ENCODE measurements at places on chromosomes 12 and 14.

DNA sequence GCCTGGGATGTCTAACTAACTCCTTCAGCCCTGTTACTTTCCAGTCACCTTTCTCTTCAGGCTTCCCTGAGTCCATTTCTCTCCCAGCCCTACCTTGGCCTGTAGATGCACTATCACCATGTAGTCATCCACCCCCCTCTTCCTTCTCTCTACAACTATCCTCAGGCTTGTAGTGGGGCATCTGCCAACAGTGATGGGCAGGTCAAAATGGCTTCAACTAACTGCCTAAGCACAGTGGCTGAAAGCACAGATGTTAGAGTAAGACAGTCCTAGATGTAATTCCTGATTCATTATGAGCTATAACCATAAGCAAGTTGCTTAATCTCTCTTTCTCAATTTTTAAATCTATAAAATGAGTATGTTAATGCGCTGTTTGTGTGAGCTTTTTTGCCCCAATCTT lies 133.6 kb upstream of the NAV3 start:
- no peak for DNase-seq

- DNase-seq, result peak; percentile 35
Observed at GRCh38 chr12:56128670-56129205, 671 bp downstream of the ESYT1 start.

GRCh38 chr12:26251600-26251999 lies 56.2 kb downstream of the SSPN start:
- DNase-seq, result no peak

- no peak for DNase-seq
Observed at GRCh38 chr12:27998658-27999057, 26.1 kb upstream of the PTHLH start.

All from SK-N-DZ (cell line).